GM20000 (cell line): ENCODE measurements at places on chromosomes 11 and 22.

DNA sequence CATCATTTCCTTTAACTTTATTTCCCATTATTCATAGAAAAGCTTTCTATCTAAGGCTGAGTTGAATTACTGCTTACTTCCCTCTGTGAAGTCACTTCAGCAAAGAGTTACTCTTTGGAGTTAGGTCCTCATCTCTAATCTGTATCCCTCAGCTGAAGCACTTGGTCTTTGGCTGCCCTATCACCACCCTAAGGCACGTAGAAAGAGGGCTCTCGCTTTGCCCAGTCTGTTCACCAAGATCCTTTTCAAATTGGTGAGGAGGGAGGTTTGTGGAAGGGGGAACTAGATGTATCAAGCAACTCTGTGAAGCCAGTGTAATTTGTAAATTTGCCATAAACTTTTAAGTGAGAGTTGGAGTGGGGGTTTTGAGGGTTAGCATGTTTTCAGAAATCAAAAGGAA, 43.4 kb downstream of the PAX6 start:
- DNase-seq: no peak

DNA sequence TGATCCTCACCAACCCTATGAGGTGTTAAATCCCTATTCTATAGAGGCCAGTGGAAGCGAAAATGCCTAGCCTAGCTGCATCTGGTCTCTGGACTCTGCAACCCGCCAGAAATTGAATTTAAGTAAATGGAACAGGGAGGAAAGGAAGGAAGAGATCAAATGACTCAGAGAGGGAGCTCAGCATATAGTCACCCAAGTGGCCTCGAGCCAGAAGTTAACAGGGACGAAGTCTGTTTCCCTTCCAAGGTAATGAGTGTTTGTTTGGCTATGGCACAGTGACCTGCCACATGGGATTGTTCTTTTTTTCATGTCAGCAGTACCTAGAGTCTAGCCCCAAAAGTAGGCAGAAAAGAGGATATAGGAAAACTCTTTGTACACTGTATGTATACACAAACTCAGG, 66.3 kb downstream of the PAK1 start:
- DNase-seq: no peak

DNA sequence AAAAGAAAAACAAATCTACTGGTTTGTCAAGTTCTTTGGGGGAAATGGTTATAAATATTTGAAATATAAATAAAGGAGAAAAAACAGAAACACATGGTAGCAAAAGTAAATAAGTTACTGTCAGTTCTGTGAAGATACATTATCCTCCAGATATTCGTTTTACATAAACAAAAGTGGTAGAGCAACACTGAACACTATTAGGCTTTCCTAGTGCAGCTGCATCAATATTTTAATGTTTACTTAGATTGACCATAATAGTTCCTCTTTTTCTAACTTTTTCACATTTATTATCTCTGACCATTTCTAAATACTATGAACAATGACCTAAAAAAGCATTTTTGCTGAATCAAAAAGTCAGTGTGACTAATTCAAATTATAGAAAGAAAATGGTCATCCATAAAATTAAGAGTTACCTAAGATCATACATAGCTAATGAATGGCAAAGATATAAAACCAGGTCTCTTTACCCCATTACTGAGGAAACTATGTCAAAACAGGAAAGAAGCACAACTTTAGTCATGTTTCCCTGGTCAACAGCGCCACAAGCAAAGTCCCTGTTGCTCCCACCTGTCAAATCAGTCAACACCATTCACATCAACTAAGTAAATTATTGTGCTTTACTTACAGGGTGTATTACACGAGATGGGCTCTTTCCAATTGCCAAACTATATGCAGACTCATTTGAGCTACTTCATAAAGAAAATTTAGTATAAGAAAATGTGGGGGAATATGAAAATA, 38.5 kb downstream of the SBF2 start:
- DNase-seq: no peak

DNA sequence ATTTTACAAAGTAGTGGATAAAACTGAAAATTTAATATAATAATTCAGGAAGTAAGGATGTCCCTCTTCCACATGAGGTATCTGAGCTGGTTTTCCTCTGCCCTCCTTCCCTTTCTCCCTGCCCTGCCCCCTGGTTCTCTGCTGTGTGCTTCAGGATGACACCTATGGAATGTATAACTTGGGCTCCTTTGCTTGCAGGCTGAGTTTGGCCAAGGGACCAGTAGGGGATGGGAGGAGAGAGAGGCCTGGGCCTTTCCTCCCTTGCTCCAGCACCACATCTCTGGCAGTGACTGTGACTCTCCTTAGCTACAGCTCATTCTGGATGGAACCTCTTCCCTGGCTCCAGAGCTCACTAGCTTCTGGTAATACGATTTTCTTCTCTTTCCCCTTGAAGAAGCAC, 10.1 kb downstream of the IRAG1 start:
- DNase-seq: no peak

GRCh38 chr11:13338427-13339069, 61.0 kb downstream of the BMAL1 start:
- no peak for DNase-seq

- no peak for DNase-seq
Measured at GRCh38 chr22:27075028-27075678, 417.8 kb downstream of the MIAT start.

DNA sequence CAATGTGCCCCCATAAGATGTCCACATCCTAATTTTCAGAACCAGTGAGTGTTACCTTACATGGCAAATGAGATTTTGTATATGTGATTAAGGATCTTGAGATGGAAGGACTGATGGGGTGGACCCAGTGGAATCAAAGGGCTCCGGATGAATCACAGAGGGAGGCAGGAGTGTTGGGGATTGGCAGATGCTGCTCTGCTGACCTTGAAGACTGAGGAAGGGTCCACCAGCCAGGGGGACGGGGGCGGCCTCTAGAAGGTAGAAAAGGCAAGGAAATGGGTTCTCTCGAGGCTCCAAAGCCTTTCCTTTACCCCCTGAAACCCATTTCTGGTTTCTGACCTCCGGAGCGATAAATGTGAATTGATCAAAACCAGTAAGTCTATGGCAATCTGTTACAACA, 18.8 kb downstream of the TMEM218 start:
- no peak for DNase-seq

- no peak for DNase-seq
Measured at GRCh38 chr11:112255067-112255720, 5.5 kb downstream of the PLET1 start.

DNA sequence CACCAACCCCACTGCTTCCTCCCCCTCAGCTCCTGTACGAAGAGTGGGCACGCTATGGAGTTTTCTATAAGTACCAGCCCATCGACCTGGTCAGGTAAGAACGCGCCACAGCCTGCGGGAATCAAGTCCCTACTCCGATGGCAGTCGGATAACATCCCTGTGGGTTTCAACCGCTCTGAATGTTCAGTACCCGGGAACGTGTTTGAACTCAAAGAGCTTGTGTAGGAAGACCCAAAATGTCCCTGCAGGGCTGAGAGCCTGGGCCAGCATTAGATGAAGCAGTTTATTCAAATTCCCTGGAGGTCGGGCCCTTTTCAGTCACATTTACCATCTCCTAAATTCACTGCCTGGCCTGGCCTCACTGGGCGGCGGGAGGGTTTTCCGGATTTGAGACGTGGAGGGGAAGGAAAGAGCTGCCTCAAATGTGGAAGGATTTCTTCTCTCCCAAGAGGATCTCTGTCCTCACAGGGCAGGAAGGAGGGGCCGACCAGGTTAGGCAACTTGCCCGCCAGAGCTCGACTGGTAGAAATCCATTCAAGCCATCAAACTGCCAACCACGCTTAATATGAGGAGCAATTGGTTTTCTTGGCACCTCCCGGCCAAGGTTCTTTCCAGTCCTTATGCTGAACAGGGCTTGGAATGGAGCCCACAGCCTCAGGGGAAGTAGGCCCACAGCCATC, 46.3 kb downstream of the ANO1 start:
- no peak for DNase-seq

DNA sequence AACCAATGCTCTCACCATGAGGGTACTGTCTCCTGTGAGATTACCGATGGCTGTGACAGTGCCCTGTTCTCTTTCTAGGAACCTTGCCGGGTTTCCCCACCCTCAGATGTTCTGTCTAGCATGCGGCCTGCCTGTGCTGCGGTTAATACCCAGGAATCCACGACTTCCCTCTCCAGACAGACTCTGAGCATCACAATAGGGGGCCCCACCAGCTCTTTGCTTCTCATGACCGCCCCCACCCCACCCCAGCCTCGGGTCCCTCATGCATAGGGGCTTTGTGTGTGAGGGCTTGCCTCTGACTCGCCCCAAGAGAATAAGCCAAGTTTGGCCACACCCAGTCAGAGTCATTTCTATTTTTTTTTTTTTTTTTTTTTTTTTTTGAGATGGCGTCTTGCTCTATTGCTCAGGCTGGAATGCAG, 10.3 kb downstream of the PARVG start:
- peak; percentile 57 for DNase-seq

GRCh38 chr22:43561415-43562178, 149.8 kb downstream of the MPPED1 start:
- DNase-seq: no peak

DNA sequence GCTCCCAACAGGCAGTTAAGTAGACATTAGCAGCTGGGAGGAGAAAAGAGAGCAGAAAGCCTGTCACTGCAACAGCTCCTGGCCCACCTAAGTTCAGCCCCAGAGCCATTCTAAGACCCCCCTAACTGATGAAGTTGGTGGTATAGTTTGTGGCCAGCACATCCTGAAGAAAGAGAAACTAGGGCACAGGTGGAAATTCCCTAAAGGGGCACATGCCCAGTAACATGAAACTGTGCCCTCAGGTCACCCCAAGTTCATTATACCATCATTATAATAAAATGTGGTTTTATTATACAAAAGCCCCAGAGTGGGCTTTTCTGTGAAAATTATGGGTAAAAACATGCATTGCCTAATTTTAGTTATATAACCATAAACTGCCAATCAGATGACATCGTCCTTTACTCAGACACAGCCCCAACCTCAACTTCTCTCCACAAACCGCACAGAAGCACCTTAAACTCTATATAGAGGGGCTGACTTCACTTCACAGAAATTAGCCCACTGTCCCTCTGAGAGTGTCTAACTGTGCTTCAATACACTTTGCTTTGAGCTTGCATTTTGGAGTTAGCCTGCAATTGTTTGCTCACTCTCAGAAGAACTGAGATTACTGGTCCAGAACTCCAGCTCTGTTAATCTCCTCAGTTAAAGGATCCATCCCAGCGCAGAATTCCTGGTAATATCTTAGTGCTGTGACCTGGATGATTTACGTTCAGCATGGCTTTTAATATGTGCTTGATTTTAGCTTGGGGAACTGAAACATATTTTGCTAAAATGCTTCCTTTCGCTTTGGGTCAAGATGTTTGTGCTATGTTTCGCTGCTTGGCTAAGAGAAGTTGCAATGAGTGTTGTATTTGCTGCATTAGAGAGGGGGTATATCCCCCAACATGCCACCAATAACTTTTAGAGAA, 1.8 kb upstream of the APOL3 start:
- peak; percentile 51 for DNase-seq

- DNase-seq: no peak
Measured at GRCh38 chr11:19746086-19746485, 33.4 kb downstream of the NAV2 start.

DNA sequence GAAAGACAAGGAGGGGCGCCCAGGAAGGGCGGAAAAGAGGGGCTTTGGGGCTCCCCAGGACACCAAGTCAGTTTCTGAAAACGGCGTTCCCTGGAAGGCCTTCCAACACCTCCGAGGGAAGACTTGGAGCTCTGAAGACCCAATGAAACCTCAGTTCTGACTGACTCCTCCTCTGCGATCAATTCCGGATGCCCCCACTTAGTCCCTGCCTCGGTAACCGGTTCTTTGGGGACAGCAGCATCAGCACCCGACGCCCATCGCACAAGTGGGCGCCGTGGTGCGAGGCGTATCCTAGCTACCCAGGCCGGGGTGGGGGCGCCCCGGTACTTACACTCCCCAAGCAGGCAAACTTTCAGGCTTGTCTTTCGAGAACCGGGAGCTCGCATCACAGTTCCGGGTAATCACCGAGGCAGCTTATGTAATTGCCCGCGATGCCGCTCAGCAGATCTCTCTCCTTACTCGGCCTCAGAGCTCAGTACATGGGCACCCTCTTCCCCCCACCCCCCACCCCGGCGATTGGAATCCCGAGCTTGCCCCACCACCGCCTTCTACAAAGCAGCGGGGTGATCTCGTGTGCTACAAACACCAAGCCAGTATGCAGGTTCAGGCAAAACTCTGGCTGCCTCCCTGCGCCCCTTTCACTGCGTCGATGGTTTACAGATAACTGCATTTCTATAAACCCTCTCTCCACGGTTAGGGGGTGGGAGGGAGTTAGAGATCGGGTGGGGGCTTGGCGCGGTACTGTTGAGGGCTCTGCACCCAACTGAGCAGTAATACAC, 2.0 kb downstream of the TENM4 start:
- DNase-seq: peak; percentile 58

DNA sequence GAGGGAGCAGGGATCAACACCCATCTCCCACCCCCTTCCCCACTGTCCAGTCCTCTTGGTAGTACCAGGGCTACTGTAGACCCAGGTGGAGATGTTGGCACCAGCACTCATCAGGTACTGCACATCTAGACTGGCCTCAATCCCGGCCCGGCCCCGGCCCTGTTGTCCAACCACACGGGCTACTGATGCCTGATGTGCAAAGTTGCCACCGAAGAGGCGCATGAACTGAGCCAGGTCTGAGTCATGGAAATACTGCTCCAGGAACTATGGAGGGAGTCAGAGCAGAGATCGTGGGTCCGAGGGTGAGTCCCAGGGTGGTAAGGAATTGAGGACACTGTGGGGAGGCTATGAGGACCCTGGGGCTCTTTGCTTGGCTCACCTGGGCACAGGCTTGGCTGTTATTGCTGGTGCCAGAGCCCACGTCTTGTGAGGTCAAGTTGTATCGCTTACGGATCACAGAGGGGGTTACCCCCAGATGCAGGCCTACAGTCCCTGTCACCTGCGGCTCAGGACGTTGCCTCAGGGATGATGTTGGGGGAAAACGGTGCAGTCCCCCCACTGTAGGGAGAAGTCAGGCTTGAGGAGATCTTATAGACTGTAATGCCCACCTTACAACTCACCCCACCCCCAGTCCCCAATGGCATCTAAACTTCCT, 2.5 kb downstream of the TPP1 start:
- no peak for DNase-seq

- DNase-seq: no peak
Measured at GRCh38 chr11:65560555-65561418, 2.6 kb upstream of the LTBP3 start.

- no peak for DNase-seq
Measured at GRCh38 chr11:8838248-8838647, 72.7 kb upstream of the AKIP1 start.

- no peak for DNase-seq
Measured at GRCh38 chr11:111265421-111265820, 19.9 kb downstream of the POU2AF2 start.

DNA sequence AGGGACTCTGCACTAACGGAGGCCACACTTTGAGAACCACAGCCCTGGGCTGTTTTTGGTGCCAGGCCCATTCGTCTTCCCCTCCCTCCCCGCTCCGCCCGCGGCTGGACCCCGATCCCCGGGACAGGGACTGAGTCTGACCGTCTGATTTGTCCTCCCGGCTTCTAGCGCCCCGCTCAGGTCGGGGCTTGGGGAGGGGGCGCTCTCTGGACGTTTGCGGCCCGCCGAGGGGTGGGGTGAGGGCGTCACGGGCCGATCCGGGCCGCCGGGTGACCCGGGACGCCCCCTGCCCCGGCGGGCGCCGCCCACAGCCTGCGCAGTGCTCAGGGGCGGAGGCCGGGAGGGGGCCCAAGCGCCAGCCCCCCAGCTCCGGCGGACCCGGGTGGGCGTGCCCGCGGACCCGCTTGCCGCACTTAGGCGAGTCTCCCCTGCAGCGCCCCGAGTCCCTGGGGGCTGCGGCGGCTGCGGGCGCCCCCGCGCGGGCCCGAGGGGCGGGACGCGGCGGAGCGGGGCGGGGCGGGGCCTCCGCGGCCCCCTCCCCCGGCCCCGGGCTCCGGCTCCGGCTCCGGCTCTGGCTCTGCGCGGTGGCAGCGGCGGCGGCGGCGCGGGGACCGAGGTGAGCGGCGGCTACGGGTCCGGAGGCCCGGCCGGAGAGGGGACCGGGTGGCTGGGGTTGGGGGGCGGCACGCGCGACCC, 33.7 kb upstream of the PRR5 start:
- DNase-seq: peak; percentile 40
